ENCODE measurements at places on chromosomes 1 and 21.

DNA sequence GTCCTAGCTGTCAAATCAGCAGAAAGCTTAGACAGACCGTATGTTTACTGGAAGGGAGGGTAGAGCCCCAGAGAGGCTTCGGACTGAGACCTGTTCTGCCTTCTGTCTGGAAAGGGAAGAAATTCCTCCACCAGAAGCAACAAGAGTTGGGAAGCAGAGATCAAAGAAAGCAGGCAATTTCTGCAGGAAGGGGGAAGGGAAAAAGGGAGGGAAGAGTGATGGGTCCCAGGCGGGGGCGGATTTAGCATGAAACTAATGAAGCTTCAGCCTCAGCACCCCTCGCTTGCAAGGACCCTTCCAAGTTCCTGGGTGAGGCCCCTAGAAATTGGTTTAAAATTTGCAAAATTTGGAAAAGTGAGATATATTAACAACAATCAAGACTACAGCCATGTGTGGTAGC lies 26.6 kb upstream of the FAM20B start:
- no peak for DNase-seq

- peak; percentile 21 for DNase-seq
Measured at GRCh38 chr1:204128964-204129896, 22.6 kb downstream of the ETNK2 start.

GRCh38 chr1:215606564-215607168 lies 39.6 kb downstream of the KCTD3 start:
- DNase-seq, result no peak

DNA sequence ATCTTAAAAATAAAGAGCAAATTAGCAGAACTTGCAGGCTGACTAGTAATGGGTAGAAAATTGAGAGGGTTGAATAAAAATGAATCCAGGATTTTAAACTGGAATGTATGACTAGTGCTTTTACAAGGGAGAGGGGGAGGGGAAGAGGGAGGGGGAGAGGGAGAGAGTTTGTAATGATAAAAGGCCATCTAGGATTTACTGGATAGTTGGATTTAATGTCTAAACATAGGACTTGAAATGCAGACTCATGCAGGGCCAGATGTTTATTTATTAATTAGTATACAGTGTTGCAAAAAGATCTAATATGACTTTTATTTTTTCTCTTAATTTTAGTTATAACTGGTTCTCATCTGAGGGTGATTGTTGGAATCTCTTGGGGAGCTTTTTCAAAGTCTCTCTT lies 4.3 kb downstream of the ZNF326 start:
- no peak for DNase-seq

DNA sequence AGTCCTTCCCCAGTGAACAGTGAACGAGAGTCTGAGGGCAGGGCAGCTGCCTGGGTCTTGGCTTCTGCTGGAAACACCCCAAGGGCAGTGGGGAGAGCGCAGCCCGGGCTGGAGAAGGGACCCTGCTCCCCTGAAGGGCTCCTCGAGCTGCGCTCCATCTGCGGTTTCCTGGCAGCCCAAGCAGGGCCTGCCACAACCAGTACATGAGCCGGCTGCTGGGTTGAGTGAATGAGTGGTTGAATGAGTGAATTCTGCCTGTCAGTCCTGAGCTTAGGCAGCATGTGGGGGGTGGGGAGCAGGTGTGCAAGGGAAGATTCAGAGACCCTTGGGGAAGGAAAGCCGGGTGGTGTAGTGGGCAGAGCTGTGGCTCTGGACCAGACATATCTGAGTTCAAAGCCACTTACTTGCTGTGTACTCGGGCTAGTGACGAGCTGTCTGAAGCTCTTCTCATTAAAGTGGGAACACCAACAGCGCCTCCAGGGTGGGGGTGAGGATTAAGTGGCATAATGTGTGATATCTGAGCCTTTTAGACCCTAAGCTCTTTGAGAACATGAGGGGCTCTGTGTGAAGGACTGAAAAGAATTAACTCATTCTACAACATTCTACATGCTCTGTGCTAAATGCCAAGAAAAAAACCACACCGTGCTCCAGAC lies 3.7 kb downstream of the OPRD1 start:
- DNase-seq, result no peak

DNA sequence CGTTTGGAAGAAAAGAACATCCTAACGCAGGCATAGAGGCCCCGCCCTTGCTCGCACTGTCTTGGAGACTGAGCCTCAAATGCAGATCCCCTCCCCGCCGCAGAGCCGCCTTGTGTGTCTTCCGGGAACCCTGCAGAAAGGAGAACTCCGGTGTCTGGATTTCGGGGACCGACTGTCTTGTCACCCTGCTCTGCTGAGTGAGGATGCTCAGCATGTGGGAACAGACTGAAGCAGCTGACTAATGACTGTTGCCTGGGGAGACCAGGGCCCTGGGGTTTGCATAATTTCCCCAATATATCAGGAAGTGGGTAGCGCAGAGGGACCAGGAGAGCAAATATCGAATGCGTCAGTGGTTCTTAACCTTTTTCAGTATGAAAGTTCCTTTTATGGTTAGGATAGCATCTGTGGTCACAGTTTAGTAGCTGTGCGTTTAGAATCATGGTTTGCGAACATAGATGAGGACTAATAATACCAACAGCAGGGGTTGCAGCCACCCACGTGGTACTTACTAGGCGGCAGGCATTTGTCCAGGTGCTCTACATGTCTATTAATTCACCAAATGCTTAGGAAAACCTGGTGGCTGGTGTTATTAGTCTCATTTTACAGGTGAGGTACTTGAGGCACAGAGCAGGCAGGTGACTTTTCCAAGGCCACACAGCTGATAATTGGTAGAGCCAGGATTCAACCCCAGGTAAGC lies 14.3 kb downstream of the GPR137B start:
- no peak for DNase-seq

DNA sequence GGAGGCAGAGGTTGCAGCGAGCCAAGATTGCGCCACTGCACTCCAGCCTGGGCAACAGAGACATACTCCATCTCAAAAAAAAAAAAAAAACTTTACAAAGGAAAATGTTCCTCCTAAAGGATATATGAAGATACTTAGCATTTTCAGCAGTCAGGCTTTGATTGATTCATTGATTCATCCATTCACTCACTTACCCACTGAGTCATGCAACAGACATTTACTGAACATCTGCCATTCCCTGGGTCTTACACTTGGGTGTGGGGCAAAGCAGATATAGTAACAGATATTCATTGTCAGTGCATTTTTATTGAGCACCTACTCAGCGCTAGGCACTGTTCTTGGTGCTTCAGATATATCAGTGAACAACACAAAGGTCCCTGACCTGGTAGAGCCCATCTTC lies 5.6 kb upstream of the LACTBL1 start:
- DNase-seq, result no peak

- DNase-seq, result no peak
Measured at GRCh38 chr21:20459838-20460237, 538.4 kb upstream of the NCAM2 start.

GRCh38 chr1:180178511-180179161 lies 24.0 kb downstream of the QSOX1 start:
- peak; percentile 53 for DNase-seq

DNA sequence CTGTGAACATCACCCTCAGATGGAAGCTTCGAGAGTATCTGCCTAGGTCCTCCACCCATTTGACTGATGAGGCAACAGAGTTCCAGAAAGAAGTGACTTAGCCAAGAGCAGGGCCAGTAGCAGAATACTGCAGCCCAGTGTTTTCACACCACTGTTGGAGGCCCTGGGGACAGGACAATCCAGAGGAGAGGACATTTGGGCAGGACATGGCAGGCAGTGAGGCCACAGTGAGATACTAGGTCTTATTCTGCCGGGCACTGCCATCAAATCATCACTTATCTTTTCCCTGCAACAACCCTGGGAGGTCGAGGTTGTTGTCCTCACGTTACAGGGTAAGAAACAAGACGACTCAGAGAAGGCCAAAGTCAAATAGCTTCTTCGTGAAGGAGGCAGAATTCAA lies 5.5 kb upstream of the FOXO6 start:
- DNase-seq, result no peak

- DNase-seq, result no peak
Measured at GRCh38 chr1:231724876-231725647, 98.5 kb downstream of the DISC1 start.

- no peak for DNase-seq
Measured at GRCh38 chr1:74971982-74972381, 162.2 kb upstream of the LHX8 start.

GRCh38 chr1:202361701-202362100 lies 13.2 kb downstream of the PPP1R12B start:
- DNase-seq, result no peak

GRCh38 chr1:169527451-169528214 lies 41.9 kb upstream of the SLC19A2 start:
- DNase-seq, result no peak

DNA sequence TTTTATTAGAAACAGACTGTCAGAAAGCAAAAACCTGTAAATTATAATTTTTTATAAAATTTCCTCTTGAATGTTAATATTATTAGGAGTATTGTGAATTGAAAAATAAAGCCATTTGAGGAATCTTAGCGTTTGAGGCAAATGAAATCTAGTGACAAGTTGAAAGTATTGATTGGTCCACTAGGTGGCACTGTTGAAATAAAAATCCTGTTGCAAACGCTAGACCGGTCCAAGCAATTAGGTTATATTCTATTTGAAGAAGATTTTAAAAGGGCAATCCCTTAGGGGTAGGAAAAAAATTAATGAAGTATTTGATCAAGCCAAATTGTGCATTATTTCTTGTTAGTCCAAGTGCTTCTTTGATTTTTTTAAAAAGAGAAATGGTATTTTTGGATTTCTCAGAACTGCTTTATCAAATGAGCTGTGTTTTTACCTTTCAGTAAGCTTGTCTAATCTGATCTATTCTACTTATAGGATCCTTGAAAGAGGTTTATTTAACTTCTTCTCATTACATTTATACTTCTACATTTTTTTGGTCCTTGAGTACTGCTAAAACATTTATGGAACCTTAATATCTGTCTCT lies 57.7 kb downstream of the ATG4C start:
- no peak for DNase-seq

DNA sequence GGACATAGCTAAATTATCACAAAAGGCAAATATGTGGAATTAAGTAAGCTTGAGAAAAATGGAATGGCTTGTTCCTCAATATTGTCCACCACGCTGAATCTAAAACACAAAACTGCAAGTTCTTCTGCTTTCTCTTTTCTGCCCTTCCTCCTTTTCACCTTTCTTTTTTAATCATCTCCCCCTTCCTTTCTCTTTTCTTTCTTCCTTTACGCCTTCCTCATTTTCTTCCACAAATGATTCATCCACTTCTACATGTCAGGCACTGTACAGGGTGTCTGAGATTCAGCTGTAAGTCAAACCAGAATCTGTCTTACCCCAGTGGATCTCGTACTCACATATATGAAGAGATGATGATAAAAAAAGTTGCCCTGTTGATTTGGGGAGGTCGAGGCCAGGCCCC lies 1182.5 kb downstream of the MRPL39 start:
- DNase-seq, result no peak

GRCh38 chr21:46545363-46545762 lies 59.5 kb downstream of the S100B start:
- DNase-seq, result no peak

- DNase-seq, result no peak
Measured at GRCh38 chr1:83909687-83910086, 89.2 kb downstream of the TTLL7 start.

DNA sequence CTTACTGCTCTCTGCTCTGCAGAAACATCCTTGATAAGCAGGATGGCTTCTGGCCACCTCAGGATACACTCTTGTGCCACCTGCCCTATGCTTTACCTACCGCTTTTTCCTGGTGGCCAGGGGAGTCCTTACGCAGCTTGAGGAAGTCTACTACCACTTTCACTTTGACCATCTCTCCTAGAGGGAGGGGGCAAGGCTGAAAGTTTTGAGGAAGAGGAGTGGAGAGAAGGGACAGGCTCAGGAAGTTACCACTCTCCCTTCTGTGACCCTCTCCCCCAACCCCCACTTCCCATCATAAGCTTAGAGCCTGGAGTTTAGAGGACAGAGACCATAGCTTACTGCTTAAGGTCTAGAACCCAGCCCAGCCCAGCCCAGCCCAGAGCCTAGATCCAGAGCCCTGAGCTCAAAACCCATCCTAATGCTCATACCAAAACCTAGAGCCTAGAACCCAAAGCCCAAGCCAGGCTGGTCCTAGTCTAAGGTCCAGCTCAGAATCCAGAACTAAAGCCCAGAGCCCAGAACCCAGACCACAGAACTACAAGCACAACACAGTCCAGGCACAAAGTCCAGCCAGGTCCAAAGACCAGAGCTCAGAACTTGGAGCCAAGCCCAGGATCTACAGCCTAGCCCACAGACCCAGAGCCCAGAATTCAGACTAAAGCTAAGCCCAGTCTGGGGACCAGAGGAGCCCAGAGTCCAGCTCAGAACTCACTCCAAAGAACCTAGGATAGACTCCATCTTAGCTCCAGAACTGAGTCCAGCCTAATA lies 18.0 kb upstream of the MFSD2A start:
- DNase-seq, result no peak

DNA sequence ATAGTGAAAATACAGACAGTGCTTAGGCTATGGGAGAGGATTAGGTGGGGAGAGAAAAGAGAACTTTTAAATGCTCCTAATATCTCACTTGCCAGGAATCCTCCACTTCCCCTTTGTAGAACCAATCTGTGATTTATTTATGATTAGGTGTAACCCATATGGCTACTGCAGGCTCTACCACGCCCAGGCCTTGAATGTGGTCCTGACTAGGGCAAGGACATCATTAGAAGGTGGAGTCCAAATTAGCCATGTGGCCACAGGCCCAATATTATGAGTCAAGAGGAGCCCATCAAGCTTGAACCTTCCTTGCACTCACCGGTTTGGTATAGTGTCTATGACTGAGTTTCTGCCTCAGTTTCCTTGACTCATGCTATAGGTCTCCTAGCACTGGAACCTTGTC lies 141.4 kb downstream of the HMGB4 start:
- no peak for DNase-seq

- DNase-seq, result no peak
Measured at GRCh38 chr1:187956975-187957374, 1128.2 kb downstream of the PLA2G4A start.

- DNase-seq, result no peak
Measured at GRCh38 chr21:16421965-16422364, 692.2 kb downstream of the USP25 start.

DNA sequence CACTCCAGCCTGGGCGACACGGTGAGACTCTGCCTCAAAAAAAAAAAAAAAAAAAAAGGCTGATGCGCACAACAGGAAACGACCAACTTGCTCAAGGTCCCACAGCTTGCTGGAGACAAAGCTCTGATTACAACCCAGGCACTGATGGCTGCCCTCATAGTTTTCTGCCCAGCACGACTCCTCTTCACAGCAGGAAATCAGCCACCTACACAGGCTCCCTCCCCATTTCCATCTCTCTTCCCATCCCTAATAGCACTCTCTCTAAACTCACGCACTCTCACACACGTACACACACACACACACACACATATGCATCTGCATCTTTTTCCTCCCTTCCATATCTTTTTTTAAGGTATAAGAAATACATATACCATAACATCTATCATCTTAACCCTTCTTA lies 153.5 kb upstream of the SOD1 start:
- DNase-seq, result no peak
